ENCODE measurements at places on chromosomes 5 and 9. TPM values are rescaled to one million over a fixed set of nuclear protein-coding genes. Genes with fewer than 3 reads are reported as not detected.

DNA sequence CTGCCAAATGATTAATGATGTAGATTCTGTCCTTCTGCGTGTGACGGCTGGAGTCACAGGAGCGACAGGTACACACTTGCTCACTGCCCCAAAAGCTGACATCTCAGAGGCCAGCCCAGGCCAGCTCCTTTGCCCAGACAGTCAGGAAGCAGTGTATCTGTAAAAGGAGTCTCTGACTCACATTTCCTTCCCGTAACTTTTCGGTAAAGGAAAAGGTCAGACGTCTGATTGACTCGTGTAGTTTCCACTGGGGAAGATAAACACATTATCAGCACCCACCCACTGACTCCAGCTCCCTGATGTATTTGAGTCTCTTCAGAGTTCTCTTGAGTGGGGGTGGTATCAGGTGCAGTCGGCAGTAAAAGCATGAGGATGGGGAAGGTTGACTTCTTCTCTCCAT lies 64.4 kb upstream of the WWC1 start:
- no peak for DNase-seq

- no peak for DNase-seq
Observed at GRCh38 chr5:115484368-115484767, 60.2 kb downstream of the FEM1C start.

- DNase-seq, result peak; percentile 91
Observed at GRCh38 chr5:171757853-171758535, 27.6 kb upstream of the SMIM23 start.

GRCh38 chr9:110714314-110714713 lies 45.7 kb downstream of the MUSK start:
- DNase-seq, result no peak

DNA sequence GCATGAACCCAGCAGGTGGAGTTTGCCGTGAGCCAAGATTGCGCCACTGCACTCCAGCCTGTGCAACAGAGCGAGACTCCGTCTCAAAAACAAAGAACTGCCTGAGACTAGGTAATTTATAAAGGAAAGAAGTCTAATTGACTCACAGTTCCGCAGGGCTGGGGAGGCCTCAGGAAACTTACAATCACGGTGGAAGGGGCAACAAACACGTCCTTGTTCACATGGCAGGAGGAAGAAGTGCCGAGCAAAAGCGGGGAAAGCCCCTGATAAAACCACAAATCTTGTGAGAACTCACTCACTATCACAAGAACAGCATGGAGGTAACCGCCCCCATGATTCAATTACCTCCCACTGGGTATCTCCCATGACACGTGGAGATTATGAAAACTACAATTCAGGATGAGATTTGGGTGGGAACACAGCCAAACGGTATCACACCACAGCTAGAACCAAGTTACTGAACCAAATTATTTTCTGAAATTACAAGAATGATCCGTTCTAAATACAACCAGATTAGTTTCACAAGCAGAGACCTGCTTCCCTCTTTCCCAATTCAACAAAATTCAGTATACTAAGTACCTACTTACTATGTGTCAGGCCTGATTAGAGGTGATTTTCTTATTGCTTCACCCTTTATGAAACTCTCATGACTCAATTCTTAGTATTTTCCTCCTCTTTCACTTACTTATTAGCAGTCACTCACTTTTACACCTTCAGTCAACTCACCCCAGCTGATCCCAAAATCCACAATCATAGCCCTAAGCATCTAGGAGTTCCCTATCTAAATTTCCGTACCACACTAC lies 8.4 kb downstream of the UBTD2 start:
- DNase-seq, result no peak

- DNase-seq, result no peak
Observed at GRCh38 chr9:7097785-7098752, 340.3 kb downstream of the KDM4C start.

GRCh38 chr9:87160148-87161102 lies 213.1 kb upstream of the GAS1 start:
- DNase-seq, result no peak

DNA sequence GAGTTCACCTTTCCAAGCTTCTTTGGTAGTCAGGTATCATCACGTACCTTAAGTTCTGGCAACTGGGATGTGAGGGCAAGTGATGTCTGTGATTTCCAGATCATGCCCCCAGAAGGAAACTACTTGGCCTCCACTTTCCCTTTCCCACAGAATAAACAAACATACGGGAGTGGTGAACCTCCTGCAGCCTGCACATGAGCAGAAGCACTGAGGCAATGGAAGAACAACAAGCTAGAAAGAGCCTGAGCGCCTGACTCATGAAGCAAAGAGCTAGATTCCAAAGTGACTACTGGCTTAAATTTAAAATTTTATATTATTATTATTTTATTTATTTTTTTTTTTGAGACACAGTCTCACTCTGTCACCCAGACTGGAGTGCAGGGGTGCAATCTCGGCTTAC lies 35.0 kb downstream of the ARL15 start:
- no peak for DNase-seq

DNA sequence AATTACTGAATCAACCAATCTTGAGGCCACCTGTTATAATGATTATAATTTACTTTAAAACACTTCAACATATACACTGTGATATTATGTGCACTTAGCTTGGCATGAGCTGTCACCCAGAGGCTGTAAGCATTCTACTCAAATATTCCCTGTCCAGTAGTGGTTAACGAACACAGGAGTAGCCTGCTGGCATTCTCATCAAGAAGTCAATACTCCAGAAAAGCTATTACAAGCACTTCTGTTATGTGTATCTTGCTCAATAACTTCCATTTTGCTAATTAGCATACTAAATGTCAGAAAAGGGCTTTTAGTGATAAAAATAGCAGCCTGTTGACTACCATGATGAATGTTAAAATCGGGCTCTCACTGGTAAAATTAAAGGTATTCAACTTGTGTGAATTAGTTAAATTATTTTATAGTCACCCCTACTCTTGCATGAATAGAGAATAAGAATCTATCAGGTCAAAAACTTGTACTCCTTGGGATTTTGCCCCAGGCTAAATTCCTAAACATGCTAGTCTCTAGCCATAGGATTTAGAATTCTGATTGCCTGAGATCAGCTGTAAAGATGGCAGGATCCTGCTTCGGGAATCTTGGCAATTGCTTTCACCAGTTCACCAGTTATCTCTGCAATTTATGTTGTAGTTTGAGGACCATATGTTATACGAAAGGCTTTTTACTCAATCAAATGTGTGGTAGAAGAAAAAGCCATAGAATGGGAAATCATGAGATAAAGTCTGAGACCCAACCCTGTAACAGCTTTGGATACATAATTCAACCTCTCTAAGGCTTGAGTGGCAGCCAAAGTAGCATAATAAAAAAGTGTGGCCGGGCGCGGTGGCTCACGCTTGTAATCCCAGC lies 43.4 kb upstream of the PAM start:
- peak; percentile 48 for DNase-seq

GRCh38 chr5:95332158-95332557 lies 47.3 kb upstream of the MCTP1 start:
- DNase-seq, result no peak

- no peak for DNase-seq
Observed at GRCh38 chr5:2223303-2223702, 340.6 kb upstream of the IRX4 start.

DNA sequence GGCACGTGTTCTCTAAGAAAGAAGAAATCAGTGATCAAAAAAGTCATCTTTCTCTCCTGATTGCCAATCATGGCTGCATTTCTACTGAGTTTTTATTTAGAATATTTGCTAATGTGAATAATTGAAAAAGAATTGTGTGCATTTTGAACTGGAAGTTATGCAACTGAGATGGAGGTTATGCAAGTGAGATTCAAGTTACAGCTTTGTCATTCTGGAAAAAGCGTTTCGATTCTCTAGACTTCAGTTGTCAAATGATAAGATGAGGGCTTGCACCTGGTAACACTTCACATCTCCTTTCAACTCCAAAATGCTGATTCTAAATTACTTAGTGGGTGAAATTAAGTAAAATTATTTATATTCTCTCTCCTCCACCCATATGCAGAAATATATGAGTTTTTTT lies 36.4 kb downstream of the C6 start:
- DNase-seq, result no peak

DNA sequence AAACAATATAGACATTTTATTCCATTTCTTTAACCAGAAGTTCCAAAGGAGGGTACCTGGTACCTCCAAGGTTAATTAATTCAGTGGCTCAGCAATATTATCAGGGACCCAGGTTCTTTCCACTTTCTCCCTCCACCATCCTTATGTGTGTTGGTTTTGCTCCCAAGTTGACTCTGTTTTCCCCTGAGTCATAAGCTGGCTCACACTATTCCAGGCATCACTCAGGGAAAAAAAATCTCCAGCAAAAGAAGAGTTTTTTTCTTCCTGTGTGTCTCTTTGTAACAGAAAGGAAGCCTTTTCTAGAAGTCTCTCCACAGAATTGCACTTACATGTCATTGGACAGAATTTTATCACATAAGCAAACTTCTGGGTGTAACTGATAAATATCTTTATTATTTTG lies 31.2 kb upstream of the GALNT10 start:
- peak; percentile 54 for DNase-seq

GRCh38 chr9:125238127-125238914 lies 2.8 kb downstream of the HSPA5 start:
- no peak for DNase-seq

GRCh38 chr5:80408484-80409366 lies 861 bp downstream of the ZFYVE16 start:
- DNase-seq, result peak; percentile 31

GRCh38 chr9:19728101-19728500 lies 60.7 kb downstream of the SLC24A2 start:
- DNase-seq, result no peak

GRCh38 chr5:107812570-107813141 lies 141.9 kb upstream of the EFNA5 start:
- DNase-seq, result peak; percentile 18

GRCh38 chr5:134438721-134439123 lies 27.0 kb upstream of the CDKN2AIPNL start:
- no peak for DNase-seq

Gene MSX2
- not detected for total RNA-seq

- no peak for DNase-seq
Observed at GRCh38 chr5:178544166-178544834, 45.9 kb downstream of the COL23A1 start.

- no peak for DNase-seq
Observed at GRCh38 chr5:44358421-44358820, 30.8 kb downstream of the FGF10 start.

GRCh38 chr9:116741086-116741740 lies 54.1 kb downstream of the TRIM32 start:
- no peak for DNase-seq

Gene GABRA1
- total RNA-seq, result not detected

DNA sequence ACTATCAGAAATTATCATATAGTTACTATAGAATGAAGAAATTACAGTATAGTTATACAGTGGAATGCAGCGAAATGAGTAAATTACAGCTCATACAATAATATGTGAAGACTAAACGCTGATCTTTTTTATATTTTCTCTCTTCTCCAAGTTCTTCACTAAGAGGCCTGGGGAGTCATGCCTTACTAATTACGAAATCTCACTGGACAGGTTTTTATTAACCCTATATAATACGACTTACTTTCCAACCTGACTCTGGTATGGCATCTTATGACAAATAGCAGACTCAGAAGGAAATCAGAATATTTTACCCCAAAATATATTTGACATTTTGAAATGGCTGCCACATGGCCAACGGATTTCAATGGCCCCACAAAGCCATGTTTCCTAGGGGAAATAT lies 9.1 kb downstream of the CARNMT1 start:
- DNase-seq, result no peak

Gene GNA14
- not detected for total RNA-seq

Gene SLC46A2
- not detected for total RNA-seq

GRCh38 chr9:121607434-121608167 lies 43.8 kb upstream of the DAB2IP start:
- DNase-seq, result peak; percentile 16

Gene DMRT1
- not detected for total RNA-seq

DNA sequence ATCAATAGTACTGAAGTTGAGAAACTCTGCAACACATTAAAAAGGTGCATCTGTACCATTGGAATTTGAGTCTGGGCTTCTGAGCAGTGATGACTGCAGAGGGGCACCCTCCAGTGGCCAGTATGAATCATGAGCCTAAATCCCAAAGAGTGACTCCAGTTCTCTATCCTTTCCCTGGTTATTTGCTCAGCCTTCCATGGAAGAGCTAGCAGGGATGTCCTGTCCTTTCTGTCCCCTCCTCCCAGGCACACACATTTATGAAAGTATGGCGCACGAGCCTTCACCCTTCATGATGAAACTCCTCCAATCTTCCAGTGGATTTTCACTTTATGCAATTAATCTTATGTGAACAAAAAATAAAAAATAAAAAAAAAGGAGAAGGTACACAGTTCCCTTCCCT lies 81.0 kb downstream of the ESM1 start:
- peak; percentile 57 for DNase-seq

- peak; percentile 86 for DNase-seq
Observed at GRCh38 chr5:96256795-96257470, 176.1 kb downstream of the PCSK1 start.

DNA sequence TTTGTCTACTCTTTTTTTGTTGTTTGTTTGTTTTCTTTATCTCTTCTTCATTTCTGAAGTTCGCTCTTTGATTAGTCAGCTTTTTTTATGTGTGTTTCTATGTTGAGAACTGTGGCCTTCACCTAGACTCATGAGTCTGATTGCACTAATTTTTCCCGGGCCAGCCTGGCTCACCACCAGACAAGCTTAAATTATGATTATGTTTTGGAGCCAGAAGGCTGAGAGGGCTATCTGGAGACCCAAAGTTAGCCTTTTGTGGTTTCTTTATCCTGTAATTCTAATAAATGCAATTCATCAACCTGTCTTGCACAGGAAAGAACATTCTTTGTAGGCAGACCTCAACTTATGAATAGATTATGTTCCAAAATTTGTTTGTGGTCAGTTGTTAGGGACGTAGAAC lies 20.8 kb upstream of the ACTBL2 start:
- no peak for DNase-seq

DNA sequence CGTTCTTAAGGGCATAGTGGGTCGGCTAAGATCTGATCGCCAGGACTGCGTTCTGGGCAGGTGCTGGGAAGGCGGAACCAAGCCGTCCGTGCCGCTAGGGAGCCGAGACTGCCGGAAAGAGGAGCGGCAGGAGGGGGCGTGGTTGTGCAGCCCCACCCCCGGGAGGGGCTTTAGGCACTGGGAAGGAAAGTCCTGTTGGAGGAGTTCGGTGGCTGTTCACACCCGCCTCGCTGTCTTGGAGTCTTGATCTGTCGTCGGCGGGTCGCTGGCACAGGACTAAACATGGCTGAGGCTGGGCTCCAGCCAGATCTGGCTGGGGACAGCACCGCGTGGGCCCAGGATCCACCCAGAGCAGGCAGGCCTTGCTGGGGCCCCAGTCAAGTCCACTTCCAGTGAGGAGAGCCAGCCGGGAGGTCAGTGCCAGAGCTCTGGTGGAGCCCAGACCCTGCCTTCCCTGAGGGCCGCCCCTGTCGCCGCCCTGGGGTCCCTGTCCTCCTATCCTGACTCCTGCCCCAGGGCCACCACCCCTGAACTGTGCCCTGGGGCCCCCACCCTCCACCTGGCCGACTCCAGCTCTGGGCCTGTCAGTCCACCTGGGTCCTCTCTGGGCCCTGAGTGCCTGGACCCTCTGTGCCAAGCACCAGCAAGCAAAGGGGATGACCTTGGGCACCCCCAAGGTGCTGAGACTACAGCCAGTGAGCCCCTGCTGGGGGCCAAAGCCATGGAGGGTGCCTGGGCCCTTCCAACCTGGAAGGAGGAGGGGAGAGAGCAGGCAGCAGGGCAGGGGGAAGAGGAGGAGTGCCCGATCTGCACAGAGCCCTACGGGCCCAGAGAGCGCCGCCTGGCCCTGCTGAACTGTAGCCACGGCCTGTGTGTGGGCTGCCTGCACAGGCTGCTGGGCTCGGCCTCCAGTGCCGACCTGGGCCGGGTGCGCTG lies 4.5 kb downstream of the RNF208 start:
- no peak for DNase-seq

Gene WNT8A
- not detected for total RNA-seq

Data from HFFc6 (cell line).